ENCODE measurements at places on chromosomes 3 and 15. TPM values are rescaled to one million over a fixed set of nuclear protein-coding genes. Genes with fewer than 3 reads are reported as not detected.

Gene C3orf33
- 3.9 TPM for total RNA-seq

Gene RBP2
- total RNA-seq, result not detected

Gene ETV5
- total RNA-seq, result 15.5 TPM

Gene ADAMTS17
- 4.9 TPM for total RNA-seq

Gene PLA2G4B
- 3.3 TPM for total RNA-seq

Gene DOCK3
- 10.0 TPM for total RNA-seq

GRCh38 chr3:129577925-129578786, 28.3 kb downstream of the PLXND1 start:
- ATAC-seq, result peak; percentile 44

- ATAC-seq, result no peak
These were observed 34.3 kb downstream of the STT3B start for GRCh38 chr3:31567036-31567435.

DNA sequence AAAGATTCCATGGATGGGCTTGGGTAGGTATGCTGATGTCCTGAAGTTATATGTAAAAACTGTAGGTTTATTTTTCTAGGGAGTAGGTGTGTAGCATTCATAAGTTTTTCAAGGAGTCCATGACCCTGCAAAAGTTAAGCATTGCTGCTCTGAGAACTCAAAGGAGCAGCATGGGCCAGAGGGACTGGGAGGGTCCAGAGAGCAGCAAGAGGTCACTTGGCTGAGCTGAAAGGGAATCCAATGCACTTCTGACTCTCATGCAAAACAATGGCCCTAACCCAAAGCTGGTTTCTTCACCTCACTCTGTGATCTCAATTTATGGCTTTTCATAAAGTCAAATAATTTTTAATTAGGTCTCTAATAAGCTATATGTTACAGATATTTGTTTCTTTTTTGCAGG, 198.3 kb upstream of the GOLGA6L4 start:
- no peak for ATAC-seq

GRCh38 chr3:59978979-59979378, 929.2 kb upstream of the CFAP20DC start:
- ATAC-seq, result no peak

DNA sequence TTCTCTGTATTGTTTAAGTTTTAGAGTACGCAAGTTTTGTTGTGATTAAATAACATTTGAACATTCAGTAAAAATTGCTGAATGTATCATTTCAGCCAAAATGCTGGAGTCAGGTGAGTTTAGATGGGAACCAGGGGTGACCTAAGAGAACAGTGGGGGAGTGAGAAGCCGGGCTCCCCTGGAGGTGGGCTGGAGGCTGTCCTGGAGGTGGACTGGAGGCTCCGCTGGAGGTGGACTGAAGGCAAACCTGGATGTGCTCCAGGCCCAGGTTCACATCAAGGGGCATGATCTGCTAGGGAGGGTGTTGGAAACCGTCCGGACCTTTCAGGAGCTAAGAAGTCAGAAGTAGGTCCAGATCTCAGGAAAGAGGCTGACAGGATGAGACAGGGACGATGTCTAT, 23.7 kb downstream of the DNAJB8 start:
- ATAC-seq, result no peak

GRCh38 chr3:192655040-192655439, 72.3 kb downstream of the FGF12 start:
- no peak for ATAC-seq

GRCh38 chr15:27045796-27046195, 74.8 kb downstream of the GABRG3 start:
- no peak for ATAC-seq
